ENCODE measurements at places on chromosomes 4 and X. TPM values are rescaled to one million over a fixed set of nuclear protein-coding genes. Genes with fewer than 3 reads are reported as not detected.

DNA sequence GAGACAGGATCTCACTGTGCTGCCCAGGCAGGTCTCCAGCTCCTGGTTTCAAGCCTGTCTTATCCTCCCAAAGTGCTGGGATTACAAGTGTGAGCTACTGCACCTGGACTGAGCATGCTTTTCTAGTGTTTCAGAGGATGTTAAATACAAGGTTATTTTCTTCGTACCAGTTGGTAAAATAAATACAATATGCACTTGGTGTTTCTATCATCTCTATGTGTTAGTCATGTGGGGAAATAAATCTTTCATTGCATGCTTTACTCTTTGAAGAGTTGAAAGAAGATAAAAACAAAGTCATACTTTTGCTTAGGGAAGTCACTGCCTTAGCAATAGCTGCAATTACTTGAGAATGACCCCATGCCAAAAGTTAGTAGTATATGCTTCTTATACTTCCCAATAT, 162.3 kb downstream of the PCDH7 start:
- no peak for DNase-seq

DNA sequence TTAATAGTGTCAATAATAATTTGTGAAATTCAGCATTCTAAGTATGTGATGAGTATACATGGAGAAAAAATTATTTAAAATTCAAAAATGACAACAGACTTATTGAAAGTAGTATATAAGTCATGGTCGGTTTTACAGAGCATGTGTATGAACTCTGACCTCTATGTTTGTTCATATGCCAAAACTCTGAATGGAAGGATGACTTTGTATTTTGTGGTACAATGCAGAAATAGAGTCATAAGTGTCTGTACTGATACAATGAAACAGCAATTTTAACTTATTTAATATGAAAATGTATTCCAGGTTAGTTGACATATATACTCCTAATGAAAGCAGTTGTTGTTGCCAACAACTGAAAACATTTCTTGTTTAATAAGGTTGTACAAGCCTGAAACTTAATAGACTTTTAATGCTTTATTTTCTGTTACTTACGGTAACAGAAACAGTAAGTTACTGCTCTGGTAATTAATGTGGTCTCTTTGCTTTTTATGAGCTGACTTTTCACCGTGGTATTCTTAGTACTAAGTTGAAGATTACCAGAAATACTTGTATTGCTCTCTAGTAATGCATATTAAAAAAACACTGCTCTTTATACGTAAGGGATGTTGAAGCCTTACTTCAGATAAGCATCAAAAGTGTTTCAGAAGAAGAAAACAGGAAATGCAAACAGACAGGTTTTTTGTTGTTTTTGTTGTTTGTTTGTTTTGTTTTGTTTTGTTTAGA, 1.9 kb downstream of the UBE2K start:
- DNase-seq = no peak

GRCh38 chr4:112645541-112646329, 8.8 kb downstream of the LARP7 start:
- DNase-seq = no peak

DNA sequence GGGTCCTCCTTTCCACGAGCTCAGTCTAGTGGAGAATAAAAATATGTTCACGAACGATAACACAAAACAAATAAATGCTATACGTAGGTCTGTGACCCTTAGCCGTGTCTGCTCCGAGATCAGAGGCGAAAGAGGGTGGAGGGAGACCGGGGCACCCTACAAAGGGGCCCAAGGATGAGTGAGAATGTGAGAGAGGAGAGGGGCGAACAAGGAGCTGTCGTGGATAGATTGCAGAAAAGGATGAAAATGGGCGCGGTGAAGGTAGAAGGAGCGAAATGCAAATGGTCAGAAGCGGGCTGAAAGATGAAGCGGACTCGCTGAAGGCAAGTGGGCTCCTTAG, 6.2 kb upstream of the ZBTB33 start:
- DNase-seq = no peak

GRCh38 chr4:88788424-88788823, 90.8 kb upstream of the NAP1L5 start:
- no peak for DNase-seq

PCGF3 gene
- total RNA-seq = 34.1 TPM
